LoVo (cell line): ENCODE measurements at places on chromosomes 7 and 10.

DNA sequence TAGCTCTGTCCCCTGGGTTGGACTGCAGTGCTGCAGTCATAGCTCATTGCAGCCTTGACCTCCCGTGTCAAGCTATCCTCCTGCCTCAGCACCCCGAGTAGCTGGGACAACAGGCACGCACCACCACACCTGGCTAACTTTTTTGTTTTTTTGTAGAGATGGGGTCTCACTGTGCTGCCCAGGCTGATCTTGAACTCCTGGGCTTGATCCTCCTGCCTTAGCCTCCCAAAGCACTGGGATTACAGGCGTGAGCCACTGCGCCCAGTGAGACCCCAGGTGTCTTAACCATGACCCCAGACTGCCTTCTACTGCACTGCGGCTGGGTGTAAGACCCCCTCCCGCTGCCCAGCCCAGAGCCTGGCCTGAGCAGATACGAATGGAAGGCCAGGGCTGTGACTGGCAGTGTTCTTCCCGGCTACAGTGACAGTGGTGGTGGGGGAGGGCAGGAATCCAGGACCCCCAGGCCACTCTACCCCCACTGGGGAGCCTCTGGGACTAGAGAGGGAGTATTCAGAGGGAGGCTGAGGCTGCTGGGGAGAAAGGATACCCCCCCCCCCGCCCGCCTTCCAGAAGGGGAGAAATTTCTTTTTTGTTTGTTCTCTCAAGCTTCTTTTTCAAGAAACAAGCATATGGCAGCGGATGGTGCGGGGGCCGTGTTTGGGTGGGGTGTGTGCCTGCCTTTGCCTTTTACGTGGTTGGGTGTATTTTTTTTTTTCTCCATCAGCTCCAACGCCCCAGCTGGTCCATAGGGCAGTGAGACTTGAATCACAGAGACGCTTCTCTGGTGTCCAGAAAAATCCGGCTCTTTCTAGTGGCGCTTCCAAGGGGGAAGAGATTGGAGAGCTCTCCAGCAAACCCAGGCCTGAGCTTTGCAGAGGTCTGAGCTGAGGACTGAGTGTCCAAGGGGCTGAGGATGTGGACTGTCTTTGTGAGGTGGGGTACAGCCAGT, 36.6 kb downstream of the GTF2IRD1 start:
- DNase-seq = no peak

DNA sequence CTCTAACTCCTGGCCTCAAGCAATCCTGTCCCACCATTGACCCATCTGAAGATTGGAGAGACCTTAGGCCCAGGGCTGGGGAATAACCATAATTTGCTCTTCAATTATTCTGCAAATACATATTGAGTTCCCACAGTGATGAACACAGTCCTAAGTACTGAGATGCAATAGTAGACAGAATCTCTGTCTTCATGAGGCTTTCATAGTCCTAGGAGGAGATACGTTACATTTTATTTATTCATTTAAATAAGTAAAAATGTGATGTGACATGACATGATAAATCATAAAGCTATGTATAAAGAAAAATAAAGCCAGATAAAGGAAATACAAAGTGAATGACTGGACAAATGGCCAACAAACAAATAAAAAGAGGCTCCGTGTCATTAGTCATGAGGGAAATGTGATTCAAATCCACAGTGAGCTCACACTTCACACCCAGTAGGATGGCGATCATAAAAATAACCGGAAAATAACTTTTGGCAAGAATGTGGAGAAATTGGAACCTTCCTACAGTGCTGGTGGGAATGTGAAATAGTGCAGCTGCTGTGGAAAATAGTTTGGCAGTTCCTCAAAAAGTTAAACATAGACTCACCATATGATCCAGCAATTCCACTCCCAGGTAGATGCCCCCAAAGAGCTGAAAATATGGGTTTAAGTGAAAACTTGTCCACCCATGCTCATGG, 52.1 kb upstream of the JCAD start:
- no peak for DNase-seq

- no peak for DNase-seq
These were observed 56.7 kb upstream of the ELN start for GRCh38 chr7:73971322-73971703.

- DNase-seq = no peak
These were observed 82.6 kb downstream of the PIP4K2A start for GRCh38 chr10:22631646-22632278.

- no peak for DNase-seq
These were observed 15.5 kb downstream of the SHTN1 start for GRCh38 chr10:116989439-116989838.

DNA sequence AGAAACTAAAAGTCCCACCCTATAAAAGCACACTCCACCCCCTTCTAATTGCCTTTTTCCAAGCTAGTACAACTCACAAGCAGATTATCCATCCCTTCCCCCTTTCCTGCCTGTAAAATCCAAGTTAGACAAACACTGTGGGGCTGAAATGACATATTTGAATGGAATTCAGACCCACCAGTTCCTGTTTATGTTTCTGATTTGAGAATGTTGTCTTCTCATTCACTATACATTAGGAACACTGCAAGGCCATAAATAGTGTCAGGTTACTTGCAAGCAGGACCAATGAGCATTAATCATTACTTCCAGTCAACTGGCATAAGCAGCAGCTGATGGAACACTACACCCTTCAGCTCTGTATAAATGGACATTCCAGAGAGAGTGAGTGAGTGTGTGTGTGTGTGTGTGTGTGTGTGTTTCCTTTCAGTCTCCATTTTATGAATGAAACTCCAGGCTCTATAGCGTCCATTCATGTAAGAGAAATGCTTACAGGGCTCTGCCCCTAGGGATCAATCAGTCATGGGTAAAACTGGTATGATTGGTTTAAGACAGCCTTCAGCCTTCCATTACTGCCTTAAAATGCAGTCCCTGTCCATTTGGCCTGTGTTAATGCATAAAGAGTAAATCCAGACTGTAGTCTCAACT, 69.3 kb downstream of the ETV1 start:
- DNase-seq = peak; percentile 88

DNA sequence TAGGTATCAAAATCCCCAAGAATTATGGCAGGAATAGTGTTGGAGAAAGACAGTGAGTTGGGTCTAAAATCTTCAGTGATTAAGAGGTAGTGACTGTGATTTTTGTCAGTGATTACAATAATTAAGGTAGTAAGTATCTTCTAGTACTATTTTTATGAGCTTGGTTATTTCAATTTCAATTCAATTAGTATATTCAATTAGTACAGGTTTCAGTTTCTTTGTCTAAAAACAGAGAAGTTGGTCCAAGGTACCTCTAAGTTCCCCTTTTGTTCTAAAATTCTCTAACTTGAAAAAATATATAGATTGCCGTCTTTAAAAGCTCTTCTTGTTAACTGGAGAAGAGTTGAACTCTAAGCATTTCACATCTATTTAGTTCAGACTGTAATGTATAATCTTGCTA, 82.9 kb downstream of the OTUD1 start:
- no peak for DNase-seq

DNA sequence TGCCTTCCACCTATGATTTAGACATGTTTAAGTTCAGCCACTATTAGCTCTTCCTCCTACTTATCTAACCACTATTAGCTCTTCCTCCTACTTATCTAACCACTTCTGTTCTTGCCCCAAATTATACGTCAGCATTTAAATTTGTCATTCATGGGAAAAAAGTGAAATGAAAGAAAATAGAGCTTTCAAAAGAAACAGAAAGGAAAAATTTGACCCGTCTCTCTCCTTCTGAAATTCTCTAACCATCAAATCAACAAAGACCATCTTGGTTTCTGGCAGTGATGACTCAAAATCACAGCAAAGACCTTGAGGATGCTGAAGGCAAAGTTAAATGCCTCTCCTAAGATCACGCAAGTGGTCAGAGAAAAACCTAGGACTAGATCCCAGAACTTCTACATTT, 2.6 kb downstream of the LIPA start:
- no peak for DNase-seq

DNA sequence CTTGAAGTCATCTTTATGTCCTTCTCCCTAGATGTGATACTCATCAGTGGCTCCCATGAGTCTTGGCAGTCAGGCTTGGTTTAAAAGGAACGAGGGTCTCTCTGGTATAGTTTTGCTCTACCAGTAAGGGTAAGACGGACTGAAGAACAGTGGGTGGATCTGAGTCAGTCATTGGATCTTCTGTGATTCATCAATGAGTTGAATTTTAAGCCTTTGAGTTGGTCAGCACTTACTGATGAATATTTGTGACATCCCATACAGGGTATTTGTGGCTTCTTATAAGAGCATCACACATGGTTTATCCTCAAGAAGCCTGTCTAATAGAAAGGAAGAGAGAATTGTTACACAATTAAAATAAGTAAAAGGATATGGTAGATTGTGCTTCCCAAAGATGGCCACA, 87.3 kb upstream of the NAMPT start:
- DNase-seq = no peak

DNA sequence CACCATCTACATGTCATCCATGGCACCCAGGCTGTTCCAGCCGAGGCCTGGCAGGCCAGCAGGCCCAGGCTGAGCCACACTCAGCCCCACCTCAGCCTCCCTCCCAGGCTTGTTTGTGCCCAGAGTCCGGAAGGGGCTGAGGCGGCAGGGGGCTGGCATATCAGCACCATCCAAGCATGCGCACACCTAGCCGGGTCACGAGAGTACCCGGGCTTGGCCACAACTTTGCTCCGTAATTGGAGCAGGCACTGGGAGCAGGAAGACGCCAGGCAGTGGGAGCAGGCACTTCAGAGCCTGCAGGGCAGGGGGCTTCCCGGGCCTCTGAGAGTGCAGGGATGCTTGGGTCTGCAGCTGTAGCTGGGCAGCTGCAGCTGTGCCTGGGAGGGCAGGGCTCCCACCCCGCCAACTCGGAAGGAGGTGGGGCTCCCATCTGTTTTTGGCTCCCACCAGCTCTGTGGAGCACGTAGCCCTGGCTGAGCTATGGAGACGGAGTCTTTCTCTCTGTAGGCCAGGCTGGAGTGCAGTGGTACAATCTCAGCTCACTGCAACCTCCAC, 15.2 kb upstream of the TSPAN15 start:
- DNase-seq = no peak

DNA sequence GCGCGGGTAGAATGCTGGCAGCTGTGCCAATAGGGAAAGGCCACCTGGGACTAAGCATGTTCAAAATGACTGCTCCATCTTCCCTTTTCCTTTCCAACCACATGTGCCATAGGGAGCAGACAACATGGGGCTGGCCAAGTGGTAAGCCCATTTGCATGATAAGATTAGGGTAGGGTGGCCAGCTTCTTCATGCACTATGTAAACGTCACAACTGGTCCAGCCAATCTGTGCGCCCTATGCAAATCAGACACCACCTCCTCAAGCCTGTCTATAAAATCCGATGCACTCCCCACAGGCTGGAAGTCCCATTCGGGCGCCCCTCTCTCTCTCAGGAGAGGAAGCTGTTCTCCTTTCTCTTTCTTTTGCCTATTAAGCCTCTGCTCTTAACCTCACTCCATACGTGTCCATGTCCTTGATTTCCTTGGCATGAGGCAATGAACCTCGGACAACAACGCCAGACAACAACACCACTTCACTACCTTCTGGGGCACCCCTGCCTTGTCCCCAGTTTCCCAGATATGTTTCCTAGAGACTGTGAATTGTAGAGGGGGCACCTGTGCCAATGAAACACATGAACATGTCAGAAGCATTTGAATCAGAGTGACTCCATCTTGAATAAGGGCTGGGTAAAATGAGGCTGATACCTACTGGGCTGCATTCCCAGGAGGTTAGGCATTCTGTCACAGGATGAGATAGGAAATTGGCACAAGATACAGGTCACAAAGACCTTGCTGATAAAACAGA, 19.1 kb upstream of the EXOC6 start:
- no peak for DNase-seq

GRCh38 chr7:55546814-55547213, 25.5 kb downstream of the VOPP1 start:
- peak; percentile 88 for DNase-seq

- peak; percentile 45 for DNase-seq
These were observed 16.0 kb downstream of the MYOZ1 start for GRCh38 chr10:73625004-73625883.

- no peak for DNase-seq
These were observed 90.5 kb upstream of the GSDME start for GRCh38 chr7:24847754-24848153.
